ENCODE measurements at places on chromosomes 3 and 15.
A peak's percentile ranks its signal among the peaks of the same experiment; 100 is the strongest.

GRCh38 chr3:82002491-82002890 lies 241.0 kb upstream of the GBE1 start:
- DNase-seq: peak; percentile 47

- DNase-seq: no peak
Observed at GRCh38 chr3:13837751-13838150, 42.1 kb downstream of the WNT7A start.

GRCh38 chr3:149307435-149307783 lies 26.0 kb downstream of the TM4SF18 start:
- no peak for DNase-seq

DNA sequence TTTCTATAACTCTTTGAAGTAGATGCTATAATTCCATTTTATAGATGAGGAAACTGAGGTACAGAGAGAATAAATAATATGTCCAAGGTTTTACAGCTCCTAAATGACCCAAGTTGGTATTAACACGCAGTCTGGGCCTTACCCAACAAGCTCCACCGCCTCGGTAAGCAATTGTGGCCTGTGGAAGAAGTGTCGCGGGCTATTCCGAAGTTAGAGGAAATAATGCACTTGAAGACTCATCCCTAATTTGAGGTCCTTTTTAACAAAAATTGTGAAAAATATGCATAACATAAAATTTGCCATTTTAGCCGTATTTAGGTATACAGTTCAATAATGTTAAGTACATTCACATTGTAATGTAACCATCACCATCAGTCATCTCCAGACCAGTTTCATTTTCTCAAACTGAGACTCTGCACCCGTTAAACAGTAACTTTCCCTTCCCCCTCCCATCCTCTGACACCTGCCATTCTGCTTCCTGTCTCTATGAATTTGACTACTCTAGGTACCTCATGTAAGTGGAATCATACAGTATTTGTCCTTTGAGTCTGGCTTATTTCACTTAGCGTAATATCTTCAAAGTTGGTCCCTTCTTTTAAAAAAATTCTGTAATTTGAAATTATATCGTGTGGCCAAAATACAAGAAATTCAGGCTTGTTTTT lies 18.2 kb downstream of the IDH3A start:
- no peak for DNase-seq

DNA sequence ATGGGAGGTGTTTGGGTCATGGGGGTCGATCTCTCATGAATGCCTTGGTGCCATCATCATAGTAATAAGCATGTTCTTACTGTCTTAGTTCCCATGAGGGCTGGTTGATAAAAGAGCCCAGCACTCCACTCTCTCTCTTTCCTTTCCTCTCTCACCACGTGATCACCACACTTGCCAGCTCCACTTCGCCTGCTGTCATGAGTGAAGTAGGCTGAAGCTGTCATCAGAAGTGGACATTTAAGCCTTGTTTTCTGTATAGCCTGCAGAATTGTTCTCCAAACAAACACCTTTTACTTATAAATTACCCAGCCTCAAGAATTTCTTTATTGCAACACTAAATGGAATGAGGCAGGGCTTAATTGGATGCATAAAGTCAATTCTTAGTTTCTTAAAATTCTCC lies 6.1 kb downstream of the OR5H1 start:
- no peak for DNase-seq

GRCh38 chr3:144879701-144880100 lies 908.1 kb downstream of the DIPK2A start:
- no peak for DNase-seq

DNA sequence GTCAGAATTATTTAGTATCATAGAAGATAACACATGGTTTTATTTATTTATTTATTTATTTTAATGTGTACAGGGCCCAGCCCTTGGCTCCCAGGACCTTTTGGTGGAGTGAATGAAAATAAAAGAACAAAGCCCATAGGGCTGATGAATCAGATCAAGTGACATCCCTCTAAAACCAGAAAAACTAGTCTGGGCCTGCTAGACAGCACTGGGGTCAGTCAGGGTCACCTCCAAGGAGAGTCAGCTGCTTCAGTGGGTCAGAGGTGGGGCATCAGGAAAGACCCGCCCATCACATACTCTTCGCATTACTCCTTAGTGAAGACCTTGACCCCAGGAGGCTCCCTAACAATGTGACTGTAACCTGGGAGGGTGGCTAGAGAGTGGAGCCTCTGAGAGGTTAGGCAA lies 12.8 kb downstream of the PPCDC start:
- DNase-seq: no peak

GRCh38 chr3:87225659-87226058 lies 1.4 kb upstream of the CHMP2B start:
- DNase-seq: peak; percentile 40

DNA sequence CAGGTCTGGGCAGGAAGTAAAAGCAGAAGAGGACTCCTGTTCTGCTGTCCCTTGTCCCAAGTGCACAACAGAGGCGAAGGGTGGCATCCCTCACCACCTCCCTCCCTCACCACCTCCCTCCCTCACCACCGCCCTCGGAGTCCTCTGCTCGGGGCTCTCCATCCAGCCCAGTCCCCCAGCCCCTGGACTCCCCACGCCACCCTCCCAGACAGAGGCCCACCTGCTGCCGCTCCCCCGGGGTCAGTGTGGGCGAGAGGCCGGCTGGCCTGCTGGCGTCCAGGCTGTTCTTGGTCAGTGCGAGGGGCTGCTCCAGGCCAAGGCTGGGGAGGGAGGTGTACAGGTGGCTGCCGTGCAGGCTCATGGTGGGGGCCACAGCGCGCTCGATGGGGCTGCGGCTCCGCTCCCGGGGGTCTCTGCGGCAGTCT lies 79.1 kb downstream of the VGLL4 start:
- DNase-seq: no peak

DNA sequence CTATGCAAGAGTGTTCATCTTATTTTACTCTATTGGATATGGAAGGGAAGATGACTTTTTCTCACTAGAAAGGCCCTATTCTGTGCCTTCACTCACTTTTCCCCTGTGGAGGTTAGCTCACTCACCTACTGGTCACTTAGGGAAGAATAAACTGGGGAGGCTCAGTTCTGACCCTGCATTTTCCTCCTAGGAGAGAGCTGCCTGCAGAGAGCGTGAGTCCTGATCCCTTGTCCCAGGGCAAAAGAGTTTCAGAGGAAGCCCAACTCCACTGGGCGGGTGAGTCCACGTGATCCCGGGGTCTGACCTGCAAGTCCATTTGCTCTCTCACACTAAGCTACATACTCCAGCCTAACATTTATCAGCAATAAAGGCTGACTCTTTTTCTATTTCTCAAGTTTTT lies 8.4 kb downstream of the MORC1 start:
- DNase-seq: no peak

- DNase-seq: no peak
Observed at GRCh38 chr3:194830401-194830800, 144.7 kb downstream of the FAM43A start.

DNA sequence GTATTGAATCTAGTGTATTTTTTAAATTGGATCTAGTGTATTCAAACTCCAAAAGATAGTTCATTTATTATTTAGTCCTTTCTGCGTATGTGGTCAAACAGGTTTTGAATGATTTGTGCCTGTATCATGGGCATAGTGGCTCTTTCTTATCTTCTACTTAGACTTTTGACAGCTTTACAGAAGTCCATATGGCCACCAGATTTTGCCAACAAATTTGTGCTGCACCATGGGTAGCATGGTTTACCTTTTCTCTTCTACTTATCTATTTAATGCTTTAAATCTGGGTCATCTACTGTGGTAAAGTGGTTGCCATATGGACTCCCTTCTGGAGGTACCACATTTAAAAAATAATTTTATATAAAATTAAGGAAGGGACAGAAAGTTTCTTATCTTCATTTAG lies 66.9 kb upstream of the CADM2 start:
- DNase-seq: peak; percentile 40

DNA sequence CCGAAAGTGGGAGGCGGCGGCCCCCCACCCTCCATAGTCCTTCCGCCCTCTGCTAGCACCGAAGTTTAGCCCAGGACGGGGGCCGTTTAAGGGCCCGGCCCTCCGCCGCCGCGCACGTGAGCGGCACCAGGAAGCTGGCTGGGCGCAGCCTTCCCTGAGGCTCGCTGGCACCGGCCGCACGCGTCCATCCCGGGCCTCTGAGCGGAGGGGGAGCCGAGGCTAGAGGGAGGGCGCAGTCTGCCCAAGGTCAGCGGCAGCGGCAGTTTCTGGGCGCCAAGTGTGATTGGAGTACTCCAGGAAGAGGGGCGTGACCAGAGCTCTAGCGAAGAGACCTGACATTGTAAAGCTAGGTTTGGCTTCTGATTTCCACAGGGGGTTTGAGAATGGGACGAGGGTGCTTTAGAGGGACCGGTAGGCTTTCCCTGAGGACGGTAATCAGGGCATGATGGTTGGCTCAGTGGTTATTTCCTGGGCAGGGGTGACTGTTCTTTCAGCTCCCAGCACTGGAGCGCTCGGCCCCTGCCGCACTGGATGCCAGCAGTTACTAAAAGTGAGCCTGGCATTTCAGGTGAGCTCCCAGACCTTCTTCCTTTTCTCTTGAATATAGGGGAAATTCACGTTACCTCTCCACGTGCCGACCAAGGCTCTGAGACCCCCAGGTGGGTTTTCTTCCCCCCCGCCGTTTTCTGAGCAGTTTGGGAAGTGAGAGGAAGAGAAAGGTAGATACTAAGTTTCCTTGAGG lies 853 bp downstream of the TEX264 start:
- DNase-seq: peak; percentile 19

- DNase-seq: no peak
Observed at GRCh38 chr3:69368129-69368741, 17.7 kb downstream of the FRMD4B start.

DNA sequence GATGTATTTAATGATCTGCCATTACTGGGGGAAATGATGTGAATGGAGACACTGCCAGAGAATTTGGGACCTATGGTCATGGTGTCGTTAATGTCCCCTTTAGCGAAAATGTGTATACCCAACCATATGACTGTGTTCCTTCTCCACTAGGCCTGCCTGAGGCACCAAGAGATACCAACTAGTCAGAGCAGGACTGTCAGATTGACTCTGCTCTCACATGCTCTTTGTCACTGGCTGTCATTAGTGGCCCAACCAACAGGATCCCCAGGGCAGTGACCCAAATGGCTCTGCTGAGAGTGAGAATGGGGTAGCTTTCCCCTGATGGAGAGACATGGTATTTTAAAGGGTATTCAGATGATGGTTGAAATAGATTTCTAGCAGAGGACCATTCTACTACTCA lies 2.8 kb downstream of the TAGLN3 start:
- no peak for DNase-seq

GRCh38 chr15:35481992-35482391 lies 64.0 kb downstream of the DPH6 start:
- no peak for DNase-seq

DNA sequence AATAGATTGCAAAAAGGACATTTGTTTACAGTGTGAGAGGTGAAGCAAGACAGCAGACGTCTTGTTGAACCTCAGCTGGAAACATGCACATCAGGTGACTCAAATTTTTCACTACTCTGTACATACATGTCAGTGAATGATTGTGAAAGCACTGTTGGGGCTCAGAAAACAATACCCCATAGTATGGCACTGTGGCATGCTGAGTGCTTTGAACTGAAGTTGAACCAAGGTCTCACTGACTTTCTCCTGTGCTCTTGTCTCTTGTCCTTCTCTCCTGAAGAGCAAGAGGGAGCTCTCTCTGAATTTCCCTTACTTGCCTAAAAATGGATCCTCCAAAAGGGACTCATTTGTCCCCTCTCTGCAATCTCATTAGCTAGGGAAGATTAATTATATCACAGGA lies 24.5 kb upstream of the NEDD4 start:
- DNase-seq: no peak

- no peak for DNase-seq
Observed at GRCh38 chr3:120497818-120498217, 47.0 kb upstream of the FSTL1 start.

GRCh38 chr3:4061195-4061594 lies 242.0 kb upstream of the SETMAR start:
- no peak for DNase-seq

- no peak for DNase-seq
Observed at GRCh38 chr15:43932907-43933306, 106.1 kb downstream of the WDR76 start.

- no peak for DNase-seq
Observed at GRCh38 chr3:138296639-138297038, 33.0 kb downstream of the NME9 start.

- DNase-seq: no peak
Observed at GRCh38 chr15:70099967-70100473, 2.3 kb upstream of the TLE3 start.

GRCh38 chr3:23916152-23916885 lies 471 bp downstream of the NKIRAS1 start:
- no peak for DNase-seq

- DNase-seq: no peak
Observed at GRCh38 chr15:100037901-100038300, 303.9 kb downstream of the ADAMTS17 start.

- DNase-seq: no peak
Observed at GRCh38 chr15:88127432-88127790, 129.1 kb downstream of the NTRK3 start.

DNA sequence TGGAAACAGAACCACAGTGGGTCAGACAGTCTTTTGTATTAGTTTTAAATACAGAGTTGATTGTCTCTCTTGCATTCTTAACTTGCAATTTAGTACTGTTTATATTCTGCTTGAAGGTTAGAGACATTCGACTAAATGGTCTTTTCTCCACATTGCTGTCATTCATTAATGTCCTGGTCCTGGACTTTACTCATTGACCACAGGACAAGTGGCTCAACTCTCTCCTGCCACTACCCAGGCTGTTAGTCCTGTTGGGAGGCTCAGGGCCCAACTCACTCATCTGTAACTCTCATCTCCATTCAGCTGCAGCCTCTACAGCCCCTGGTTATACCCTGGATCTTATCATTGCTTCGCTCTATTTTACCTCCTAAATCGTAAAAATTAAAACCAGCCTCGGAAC lies 427.4 kb downstream of the LPP start:
- no peak for DNase-seq

- DNase-seq: no peak
Observed at GRCh38 chr3:72786668-72787067, 61.6 kb downstream of the SHQ1 start.

DNA sequence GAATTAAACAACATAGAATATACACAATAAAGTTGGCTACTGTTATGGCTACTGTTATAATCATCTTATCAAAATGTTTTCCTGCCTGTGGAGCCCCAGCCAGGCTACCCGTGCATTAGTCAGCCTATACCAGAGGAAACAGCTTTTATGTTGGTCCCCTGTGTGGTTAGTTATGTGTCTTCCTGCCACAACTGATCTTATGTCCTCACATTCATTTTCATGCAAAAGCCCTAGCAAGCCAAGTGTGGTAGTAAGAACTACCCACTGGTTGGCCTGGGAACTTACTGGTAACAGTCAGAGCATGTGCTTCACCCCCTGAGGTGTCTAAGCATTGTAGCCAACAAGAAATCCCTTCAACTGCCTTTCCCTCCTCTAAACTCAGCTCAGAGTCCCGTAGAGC lies 21.8 kb downstream of the MGLL start:
- no peak for DNase-seq

DNA sequence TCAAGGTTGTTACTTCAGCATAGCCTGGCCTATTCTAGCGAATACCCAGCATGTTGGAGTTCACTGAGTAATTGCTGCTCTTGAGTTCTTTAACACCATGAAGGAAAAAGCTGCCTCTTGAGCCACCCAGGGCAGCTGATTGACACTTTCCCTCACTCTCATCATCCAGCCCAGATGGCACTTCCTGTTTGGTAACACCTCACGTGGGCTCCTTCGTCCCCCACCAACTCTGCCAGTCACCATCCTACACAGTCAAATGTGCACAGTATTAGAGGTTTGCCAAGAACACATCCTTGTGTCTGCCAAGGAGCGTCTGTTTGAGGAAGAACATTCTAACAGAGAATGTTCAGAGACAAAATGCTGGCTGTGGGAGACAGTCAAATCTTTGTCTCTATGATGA lies 266.3 kb downstream of the RPLP1 start:
- DNase-seq: no peak

- no peak for DNase-seq
Observed at GRCh38 chr15:45331972-45332371, 46.4 kb downstream of the GATM start.
